HT-29 (cell line): ENCODE measurements at places on chromosomes 1 and 21. TPM values are rescaled to one million over a fixed set of nuclear protein-coding genes. Genes with fewer than 3 reads are reported as not detected.

Gene ATP5IF1
- total RNA-seq = 542 and 583 TPM in 2 replicates

Gene EPHB2
- 2.0 and 3.3 TPM in 2 replicates for total RNA-seq

Gene CCDC17
- 0.86 and 1.3 TPM in 2 replicates for total RNA-seq

Gene TEX50
- total RNA-seq = not detected in 2 replicates

Gene RGS4
- total RNA-seq = not detected in 2 replicates

Gene PRAMEF8
- total RNA-seq = not detected in 2 replicates

Gene C1orf94
- not detected in 2 replicates for total RNA-seq

Gene RGS1
- not detected in 2 replicates for total RNA-seq

Gene NBPF10
- 0.20 and 0.37 TPM in 2 replicates for total RNA-seq

Gene GNG5
- 28.8 and 32.7 TPM in 2 replicates for total RNA-seq

Gene NBPF4
- not detected in 2 replicates for total RNA-seq

Gene VWA5B1
- total RNA-seq = not detected in 2 replicates

Gene GSTM3
- not detected in 2 replicates for total RNA-seq

Gene REG4
- 12.4 and 12.8 TPM in 2 replicates for total RNA-seq

Gene RNU1-1
- total RNA-seq = under 0.01 TPM in 2 replicates

Gene SPATA17
- 0.05 and 1.6 TPM in 2 replicates for total RNA-seq

Gene PROX1
- 0.94 and 1.0 TPM in 2 replicates for total RNA-seq

Gene IGSF5
- 0.41 TPM in 1 of 2 replicates, not detected in the other for total RNA-seq

Gene ACAP3
- total RNA-seq = 104 and 113 TPM in 2 replicates
